ENCODE measurements at places on chromosomes 5 and 9.

DNA sequence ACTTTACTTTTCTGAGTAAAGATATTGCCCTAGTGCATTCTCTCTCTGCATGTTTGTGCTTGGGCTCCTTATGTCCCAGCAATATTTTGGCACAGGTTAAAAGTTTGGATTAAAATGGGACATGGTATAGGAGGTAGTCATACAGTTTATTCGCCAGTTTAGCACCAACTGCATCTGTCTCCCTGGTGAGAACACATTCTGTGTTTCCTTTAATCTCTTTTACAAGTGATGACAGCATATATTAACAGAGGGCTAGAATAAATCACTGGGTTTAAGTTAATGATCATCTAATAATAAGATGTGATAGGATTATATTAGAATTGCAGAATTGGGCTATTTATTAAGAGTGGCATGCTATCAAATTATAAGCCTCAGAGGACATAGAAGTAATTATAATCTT lies 550.1 kb downstream of the LRRC70 start:
- no peak for DNase-seq

DNA sequence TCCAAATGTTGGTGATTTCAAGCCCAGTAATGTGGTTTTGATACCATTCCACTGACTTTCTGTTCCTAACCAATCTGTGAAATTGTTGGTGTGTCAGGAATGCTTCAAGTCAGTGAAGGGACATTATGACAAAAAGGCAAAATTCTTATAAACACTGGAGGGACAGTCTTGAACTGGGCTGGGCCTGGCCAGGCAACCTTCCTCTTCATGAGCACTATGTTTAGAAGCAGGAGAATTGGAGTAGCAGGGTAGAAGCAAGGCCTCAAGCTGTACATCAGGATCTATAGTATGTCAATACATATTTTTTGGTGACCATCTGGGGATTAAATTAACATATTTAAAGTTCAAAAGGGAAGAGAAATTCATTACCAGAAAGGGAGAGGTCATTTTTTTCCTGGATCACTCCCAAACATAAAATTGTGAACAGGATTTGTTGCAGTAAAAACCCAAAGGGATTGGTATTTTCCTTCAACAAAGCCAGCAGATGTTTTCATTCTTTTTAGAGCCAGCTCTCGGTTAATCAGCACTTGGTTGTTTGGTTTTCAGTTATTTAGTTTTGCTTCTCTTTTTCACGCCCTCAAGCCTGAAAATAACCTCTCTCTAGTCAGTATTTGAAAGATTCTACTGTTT lies 77.9 kb upstream of the PIK3R1 start:
- no peak for DNase-seq

GRCh38 chr9:135414293-135414692 lies 65.3 kb upstream of the PPP1R26 start:
- DNase-seq, result no peak

GRCh38 chr9:23682891-23683431 lies 143.1 kb downstream of the ELAVL2 start:
- no peak for DNase-seq

GRCh38 chr5:54270326-54270725 lies 40.0 kb downstream of the ARL15 start:
- DNase-seq, result no peak

GRCh38 chr9:116687754-116688135 lies 640 bp downstream of the TRIM32 start:
- no peak for DNase-seq

DNA sequence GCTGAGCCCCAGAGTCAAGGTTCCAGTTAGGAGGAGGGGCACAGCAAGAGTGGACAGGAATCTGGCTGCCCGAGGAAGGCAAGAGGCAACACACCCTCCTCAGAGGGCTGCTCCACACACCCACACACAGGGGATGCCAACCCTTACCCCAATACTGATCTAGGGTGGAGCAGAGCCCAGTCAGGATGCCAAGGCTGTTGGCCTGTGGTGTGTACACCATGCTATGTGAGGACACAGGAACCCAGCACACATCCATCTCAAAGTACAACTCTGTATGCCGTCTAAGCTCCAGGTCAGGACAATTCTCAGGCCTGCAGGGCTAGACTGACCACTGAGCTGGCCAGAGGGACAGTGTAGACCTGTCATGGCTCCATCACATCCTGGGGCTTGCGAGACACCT lies 2.6 kb downstream of the SEPTIN8 start:
- DNase-seq, result no peak

DNA sequence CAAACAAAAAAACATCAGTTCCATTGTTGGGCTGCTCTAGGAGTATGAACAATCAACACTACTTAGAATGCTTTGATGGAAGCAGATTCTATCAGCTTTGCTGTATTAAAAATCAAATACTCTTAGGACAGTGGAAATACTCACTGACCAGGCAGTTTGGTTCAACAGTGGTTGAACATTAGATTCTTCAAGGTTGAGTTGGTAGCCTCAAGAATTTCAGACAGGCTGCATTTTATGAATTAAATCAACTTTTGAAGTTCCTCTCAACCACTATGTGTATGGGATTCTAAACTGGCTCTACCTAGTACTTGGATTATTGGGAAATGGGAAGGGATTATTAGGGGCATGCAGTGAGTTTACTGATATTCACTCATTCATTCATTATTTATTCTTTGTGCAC lies 35.0 kb downstream of the ACTBL2 start:
- no peak for DNase-seq

DNA sequence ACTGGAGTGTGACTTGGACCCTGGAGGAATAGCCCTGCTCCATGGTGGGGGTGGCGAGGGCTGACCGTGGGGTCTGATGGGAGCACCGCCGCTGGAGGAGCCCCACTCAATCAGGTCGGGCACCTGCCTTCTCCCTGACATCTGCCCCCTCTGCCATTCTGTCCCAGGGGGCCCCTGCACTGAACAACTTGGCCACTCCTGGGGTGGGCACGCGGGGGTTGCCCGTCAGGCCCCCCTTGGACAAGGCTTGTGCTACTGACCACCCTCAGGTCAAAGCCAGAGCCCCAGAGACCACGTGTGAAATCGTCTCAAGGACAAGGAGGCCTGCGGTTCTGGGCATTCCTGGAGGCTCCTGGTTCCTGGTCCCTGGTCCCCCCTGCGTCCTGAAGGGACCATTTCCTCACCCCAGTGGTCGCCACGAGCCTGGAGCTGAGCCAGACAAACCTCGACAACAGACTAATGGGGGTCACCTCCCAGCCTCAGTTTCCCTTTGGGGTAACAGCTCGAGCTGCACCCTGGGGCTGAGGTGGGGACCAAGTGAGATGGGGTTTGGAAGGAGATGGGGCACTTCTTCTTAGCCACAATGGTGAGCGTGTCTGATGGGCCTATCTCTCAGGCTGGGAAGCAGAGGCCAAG lies 73.4 kb upstream of the RNU6ATAC start:
- no peak for DNase-seq

DNA sequence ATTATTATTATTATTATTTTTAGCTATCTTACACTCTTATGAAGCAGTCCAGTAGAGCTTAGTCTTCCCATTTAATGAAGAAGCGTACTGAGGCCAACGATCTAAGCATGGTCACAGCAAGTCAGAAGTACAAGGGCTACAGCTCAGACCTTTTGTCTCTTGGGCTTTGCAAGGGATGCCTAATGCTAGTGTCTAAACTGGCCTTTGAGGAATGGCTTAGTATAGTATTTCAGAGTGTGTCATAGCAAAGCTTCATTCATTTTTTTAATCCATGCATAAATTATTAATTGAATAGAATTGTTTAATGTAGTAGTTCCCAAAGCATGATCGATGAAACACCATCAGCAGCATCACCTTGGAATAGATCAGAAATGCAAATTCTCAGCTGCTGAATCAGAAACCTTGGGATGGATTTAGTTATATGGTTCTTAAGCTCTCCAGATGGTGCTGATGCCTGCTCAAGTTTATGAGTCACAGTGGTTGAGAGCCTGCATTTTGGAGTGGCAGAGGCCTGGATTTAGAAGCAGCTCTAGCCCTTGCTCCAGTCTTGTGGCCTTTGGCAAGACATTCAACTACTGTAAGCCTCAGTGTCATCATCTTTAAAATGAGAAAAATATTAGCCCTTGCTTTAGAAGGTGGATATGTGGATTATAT lies 6.1 kb downstream of the IL12B start:
- DNase-seq, result no peak

- no peak for DNase-seq
Observed at GRCh38 chr5:103117471-103117991, 2.4 kb downstream of the GIN1 start.

DNA sequence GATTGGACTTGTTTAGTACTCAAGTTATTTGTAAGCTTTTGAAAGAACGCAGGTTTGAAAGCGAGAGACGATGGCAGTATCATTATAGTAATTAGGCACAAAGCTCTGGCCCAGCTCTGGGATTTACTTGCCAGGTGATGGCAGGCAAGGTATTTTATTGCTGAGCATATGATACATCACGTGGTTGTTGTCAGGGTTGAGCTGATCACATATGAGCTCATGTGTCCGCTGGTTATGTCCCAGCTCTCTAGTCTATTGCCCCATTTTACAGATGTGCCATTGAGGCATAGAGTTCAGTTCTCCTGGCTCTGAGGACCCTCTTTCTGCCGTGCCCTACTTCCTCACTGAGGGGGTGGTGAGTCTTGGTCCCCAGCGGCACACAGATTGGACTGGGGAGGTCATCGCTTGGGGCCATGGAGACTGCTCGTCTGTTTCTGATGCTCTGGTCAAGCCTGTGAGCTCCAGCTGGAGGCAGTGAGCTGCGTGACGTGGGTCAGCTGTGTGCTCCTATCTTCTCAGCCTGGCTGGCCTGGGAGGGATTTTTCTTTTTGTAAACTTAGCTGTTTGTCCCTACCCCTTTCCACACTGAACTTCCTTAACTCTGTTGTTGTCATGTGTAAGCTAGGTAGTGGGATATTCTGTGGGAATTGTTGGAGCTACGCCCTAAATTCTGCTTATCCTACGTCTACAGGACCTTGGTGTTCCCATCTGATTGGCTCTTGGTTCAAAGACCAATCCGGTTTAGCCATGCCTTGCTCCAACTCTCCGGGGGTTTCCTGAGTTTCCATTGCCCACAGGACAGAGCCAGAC lies 2.2 kb downstream of the NXNL2 start:
- no peak for DNase-seq

- DNase-seq, result no peak
Observed at GRCh38 chr5:124303366-124303765, 443.1 kb downstream of the ZNF608 start.

GRCh38 chr5:159342840-159343239 lies 12.6 kb upstream of the IL12B start:
- DNase-seq, result no peak

DNA sequence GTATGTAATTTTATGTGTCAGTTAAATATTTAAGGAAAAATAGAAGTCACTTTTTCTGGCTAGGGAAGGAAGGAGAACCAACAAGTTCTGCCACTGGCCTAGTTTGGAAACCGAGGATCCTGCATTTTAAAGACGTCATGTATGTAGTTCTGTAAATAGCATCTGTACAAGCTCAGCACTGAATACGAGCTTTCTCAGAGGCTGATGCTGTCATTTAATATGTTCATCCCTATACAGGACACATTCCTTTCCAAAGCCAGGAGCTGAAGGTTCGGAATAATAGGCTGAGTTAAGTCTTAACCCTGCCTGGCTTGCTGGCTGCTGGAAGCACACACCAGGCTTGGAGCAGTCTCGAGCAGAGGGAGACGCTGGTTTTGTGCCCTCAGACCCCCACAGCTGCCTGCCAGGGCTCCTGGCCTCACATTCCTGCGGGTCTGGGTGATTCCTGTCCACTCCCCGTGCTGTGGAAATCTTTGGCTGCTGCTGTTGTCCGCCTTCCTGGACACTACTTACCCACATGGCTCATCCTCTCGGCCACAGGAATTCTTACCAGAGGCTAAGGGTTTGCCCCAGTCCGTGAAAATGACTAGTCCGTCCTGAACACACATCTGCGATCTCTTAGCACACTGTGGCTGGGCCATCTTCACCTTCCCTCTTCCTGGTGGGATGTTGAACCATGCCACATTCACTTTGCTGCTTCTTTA lies 36.6 kb downstream of the SLC46A2 start:
- DNase-seq, result no peak

- no peak for DNase-seq
Observed at GRCh38 chr5:61320860-61321259, 11.2 kb upstream of the ZSWIM6 start.

GRCh38 chr5:41151564-41151963 lies 61.8 kb downstream of the C6 start:
- DNase-seq, result no peak

DNA sequence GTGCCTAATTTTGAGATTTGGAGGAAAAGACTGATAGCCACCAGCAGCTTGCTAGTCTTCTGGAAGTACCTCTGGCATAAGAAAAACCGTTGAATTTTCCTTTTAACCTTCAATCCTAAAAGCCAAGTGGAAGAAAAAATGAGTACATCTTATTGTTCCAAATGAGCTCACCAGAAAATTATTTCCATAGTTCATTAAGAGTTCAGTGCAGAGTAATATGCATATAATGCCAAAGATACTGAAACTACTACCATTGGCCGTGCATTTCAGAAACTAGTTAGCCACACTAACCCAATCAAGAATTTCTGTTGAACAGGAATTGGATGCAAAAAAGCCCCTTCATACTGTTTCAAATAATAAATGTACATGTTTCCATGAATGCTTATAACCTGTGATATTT lies 607.9 kb downstream of the KCTD16 start:
- no peak for DNase-seq

DNA sequence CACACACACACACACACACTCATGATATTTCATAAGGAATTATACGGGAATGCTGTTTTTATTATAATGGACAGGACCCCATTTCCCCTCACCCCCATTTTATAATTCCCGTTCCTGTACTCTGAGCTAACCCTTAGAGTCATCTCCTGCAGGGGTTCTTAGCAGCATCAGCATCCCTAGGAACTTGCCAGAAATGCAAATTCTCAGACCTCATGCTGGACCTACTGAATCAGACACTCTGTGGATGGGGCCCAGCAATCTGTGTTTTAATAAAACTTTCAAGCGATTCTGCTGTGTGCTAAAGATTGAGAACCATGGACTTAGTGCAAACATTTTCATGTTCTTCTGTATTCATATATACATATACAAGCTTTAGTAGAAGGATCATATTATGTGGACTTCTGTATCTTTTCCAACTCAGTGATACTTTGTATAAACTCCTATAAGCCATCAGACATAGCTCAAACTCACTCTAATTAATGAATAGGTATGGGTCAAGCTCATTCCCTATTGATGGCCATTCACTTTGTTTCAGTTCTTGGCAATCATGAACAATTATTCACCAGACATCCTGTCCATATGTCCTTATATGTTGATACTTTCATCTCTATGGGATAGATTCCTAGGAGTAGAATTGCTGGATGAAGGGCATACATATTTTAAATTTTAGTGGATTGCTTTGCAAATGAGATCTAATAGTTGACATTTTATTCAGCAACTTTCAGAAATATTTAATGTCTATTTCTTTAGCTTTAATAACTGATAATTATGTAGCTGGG lies 65.5 kb downstream of the ARHGEF28 start:
- no peak for DNase-seq

All from activated naive CD8-positive, alpha-beta T cell treated with anti-CD3 and anti-CD28 coated beads for 36 hours (primary cell).